NCI-H1105 (cell line): ENCODE measurements at places on chromosomes 1 and 21.

DNA sequence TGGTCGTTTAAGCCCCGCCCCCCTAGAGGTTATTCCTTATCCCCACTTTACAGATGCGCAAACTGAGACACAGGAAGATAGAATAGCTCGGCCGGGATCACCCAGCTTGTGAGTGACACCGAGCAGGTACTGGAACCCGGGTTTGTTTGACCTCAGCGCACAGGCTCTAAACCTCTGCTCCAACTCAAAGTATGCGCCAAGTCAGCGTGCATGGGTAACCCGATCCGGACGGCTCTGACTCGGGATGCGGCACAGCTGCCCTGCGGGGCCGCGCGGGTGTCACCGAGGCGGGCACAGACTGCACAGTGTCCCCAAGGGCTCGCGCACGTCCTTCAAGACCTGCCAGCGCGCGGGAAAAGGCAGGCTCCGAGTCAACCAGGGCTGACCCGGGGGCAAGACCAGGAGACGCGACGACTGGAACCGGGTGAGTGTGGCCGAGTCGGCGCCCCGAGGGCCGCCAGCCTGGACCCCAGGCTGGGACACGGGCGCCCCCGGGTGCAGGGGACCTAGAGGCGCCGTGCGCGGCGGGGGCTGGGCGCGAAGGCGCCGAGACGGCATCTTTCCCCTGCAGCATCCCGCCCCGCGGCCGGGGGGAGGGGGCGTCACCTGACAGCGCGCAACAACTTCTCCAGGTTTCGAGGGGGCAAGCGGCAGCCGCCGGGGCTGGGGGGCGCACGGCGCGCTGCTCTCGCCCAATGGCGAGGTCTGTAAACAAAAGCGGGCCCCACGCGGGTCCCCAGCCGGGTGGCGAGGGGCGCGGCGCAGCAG is 101.9 kb upstream of the SOD1 start:
- peak; percentile 51 for DNase-seq

GRCh38 chr1:155085504-155086127 is 7.0 kb downstream of the EFNA3 start:
- DNase-seq, result no peak

DNA sequence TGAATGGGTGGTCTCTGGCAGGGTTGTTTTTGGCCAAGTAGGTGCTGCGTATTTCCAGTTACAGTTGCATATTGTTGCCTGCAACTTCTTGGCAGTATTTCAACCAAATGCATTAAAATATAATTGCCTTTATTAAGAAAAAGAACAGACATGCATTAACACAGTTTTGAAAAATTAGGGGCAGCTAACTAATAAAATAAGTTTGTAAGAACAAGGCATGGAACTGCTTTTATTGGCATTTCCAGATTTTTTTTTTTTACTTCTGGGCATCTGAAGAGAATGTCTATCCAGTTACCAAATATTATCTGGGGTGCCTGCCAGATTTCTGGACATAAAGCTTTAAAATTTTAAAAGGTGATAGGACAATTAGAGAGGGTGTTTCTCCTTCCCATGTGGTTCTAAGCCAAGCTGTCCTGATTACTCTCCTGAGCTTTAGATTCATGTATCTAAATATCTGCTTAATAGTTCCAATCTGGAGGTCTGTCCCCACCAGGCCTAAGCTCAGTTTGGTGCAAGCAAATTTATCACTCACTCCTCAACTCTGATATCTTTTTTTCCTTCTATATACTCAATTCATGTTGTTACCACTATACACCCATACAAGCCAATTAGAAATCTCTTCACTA is 553.3 kb upstream of the USP24 start:
- no peak for DNase-seq

DNA sequence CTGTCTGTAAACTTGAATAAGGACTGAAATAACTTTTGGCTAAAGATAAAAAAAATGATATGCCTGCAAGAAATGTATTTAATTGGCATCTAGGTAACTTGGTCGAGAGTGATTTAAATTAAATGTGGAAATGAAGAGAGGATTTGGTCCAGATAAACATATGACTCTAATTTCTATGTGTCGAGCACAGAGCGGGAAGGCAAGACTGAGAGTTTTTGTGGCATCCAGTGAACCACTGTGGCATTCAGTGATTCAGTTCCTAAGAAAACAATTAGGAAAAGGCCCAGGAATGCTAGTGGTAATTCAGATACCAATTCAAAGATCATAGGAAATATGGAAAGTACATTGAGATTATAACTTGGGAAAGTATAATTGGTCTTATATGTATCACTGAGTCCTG is 39.6 kb downstream of the PDE4B start:
- no peak for DNase-seq

GRCh38 chr1:77794550-77794949 is 15.1 kb downstream of the MIGA1 start:
- no peak for DNase-seq

DNA sequence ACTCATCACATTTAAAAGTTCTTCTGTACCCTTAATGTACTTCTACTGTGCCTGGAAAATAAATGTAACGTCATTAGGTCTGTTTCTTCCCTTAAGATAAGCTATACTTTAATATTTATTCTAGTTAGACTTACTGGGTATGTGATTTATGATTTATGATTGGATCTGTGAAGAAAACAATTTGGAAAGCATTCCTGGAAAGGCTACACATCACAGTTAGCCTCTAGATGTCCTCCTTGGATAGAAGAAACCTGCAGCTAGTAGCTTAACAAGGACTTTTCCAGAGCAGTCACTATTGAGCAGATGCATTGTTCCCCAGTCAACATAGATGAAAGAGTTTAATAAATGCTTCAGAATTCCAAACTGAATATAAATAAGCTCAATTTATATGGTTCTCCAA is 22.2 kb upstream of the ABL2 start:
- DNase-seq, result no peak

DNA sequence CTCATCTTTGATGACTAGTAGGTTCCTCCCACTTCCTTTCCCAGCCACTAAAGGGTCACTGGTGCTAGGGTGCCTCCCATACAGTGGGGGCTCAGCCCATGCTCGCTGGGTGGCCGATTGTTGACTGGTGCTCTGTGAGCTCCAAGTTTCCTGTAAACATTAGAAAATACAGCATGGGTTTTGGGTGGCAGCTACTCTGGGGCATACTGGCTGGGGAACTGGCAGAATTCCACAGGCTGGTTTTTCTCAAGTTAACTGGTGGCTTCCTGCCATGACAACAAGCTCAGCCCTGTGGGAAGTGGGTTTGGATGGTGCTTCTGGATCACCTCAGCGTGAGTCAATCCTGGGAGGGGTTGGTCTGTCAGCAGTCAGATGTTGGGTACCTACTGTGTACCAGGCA is 28.7 kb upstream of the CRNN start:
- DNase-seq, result no peak

DNA sequence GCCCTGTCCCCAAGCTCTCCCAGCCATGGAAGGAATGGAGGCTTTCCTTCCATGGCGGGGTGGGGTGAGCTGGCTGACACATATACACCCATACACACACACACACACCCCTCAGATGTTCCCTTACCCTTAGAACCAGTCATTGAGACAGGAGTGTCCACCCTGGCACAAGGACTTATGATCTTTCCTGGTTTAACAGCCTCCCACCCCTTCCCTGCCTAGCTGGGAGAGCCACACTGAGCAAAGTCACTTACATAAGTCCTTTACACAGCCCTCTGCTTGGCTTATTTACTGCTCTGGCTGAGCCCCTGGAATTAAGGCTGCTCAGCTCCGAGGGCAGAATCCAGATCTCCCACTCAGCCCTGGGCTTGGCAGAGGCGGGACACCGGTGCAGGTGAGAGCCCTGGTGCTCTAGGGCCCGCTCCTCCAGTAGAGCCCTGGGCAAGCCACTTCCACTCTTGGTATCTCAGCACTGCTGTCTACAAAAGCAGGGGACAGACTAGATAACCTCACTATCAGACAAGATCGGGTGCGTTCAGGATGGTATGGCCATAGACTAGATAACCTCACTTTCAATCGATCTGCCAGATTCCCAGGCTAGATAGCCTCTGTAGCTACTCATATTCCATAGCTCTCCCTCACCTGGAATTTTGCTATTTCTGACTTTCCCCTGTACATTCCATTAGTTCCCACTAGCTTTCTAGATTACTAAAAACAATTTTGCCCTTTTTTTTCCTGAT is 16.7 kb downstream of the SLC6A9 start:
- DNase-seq, result no peak

DNA sequence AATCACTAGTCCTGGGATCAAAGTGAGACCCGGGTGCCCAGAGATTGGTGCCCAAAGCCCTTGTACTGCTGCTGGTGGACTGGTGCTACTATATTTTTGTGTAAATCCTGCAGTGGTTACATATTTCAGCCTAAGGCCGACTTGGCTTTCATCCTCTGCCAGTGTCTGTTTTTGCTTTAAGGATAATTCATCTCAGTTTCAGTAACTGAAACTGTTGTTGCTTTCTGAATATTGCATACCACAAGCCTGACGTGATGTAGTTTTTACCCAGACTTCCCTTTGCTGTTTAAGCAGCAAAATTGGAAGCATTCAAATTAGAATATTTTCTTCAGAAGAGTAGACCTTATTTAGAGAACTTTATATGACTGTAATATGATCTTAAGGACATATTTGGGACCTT is 341.8 kb downstream of the RYR2 start:
- DNase-seq, result no peak

DNA sequence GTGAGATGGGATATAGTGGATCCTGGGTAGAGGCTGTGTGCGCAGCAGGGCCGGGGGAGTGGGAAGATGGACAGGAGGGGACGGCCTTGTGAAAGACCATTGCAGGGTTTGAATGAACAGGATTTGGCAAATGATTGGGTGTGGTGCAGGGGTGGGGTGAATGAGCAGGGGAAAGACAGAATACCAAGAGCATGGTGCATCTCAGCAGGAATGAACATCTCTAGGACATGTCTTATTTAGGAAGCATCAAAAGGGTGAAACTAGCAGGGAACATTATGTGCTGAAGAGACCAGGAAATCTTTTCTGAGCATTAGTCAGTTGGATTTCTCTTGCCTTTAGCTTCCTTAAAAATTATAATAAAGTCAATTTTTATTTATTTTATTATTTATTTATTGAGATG is 60.6 kb upstream of the SLC2A1 start:
- no peak for DNase-seq

DNA sequence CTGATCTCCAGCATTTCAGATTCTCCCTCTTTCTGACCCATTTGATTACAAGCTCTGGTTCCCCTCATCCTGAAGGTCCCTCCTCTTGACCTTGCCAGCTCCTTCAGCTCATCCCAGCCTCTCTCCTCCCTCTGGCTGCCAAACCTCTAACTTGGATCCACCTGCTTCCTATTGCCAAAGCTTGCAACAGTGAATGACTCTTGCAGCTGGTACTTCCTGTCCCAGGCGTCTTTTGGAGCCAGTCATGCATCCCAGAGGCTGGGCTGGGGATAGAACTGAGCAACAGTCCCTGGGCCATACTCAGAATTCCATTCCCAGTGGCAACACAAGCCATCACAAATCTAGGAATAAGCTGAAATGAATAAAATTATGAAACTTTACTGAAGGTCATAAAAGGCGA is 27.7 kb upstream of the SPOCD1 start:
- no peak for DNase-seq

- DNase-seq, result no peak
Observed at GRCh38 chr1:21845646-21846641, 33.9 kb downstream of the LDLRAD2 start.

GRCh38 chr1:246324711-246325110 is 182.4 kb downstream of the SMYD3 start:
- DNase-seq, result no peak

- DNase-seq, result no peak
Observed at GRCh38 chr1:83765125-83765524, 233.8 kb downstream of the TTLL7 start.

DNA sequence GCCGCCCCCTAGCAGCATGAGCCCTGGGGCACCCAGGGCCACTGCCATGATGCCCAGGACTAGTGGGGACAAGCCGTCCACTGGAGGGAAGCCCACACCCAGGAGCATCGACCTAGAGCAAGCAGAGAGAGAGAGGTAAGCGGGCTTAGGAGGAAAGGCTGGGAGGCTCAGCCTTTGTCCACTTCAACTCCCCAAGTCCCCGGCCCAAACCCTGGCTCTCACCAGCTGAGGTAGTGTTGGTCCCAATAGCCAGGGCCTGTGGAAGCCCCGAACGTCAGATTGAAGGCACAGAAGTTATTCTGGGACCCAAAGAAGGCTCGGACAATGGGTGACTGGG is 2.4 kb downstream of the GLMP start:
- DNase-seq, result no peak

GRCh38 chr1:182626527-182626926 is 22.3 kb upstream of the RGS16 start:
- DNase-seq, result no peak

DNA sequence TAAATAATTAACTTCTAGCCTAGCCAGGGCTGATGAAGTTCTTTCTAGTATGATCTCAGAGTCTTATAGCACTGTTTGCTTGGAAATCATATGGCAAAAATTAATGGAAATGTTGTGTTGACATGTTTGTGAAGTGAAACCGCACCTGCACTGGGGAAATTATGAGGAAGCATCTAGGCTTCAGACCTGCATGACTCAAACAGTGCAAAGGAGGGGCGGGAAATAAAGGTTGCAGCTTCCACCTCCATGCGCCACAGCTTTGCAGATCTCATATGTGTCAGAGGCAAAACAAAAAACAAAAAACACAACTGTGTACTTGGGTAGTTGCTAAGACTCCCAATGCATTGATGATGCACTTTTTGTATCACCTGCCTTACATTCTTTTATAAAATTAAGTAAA is 1080.6 kb downstream of the PLA2G4A start:
- no peak for DNase-seq

- DNase-seq, result no peak
Observed at GRCh38 chr1:208748387-208749165, 504.4 kb upstream of the PLXNA2 start.

DNA sequence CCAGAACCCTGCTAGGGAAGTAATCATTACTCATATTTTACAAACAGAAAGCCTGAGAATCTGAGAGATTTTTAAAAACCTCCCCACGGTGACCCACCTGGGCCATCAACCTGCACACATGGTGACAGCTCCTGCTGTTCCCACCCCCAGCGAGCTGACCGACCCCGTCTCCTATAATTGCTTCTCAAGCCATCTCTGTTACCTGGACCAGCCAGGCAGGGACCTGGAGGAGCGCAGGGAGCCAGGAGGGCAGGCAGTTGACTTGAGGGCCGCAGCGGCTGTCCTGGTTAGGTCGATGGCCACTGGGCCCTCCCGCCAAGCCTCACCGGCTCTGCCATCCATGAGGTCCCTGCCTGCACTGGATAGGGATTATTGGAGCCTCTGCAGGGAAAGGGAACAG is 7.7 kb downstream of the TFF2 start:
- no peak for DNase-seq

- DNase-seq, result no peak
Observed at GRCh38 chr1:51247022-51247421, 10.9 kb downstream of the RNF11 start.

GRCh38 chr1:234957330-234958065 is 171.1 kb downstream of the TOMM20 start:
- DNase-seq, result no peak

DNA sequence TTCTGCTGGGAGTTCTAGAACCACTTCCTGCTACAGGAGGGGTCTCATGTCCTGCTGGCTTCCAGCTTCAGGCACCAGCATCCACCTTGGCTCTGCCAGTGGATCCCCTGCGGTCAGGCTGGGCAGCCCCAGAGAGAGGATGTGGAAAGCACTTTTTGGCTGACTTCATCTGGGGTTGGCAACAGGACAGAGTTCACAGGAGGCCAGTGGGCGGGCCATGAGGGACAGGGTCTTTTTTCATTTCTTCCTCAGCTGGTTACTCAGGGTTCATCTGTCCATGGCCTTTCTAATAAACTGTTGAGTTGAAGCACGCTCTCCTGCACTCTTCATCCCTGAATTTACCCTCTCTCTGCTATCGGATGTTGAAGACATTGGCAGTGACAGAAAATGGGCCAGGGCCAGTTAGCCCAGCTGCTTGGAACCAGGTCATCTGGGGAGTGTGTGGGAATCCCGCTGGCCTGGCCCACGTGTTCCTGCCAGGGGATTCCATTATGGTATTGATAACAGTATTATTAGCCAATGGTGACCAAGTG is 45.2 kb downstream of the RPS6KA1 start:
- DNase-seq, result no peak
